ENCODE measurements at places on chromosomes 6 and 20.

- no peak for DNase-seq
Observed at GRCh38 chr6:39221779-39222641, 7.3 kb downstream of the KCNK5 start.

GRCh38 chr6:40996591-40997233 lies 42.3 kb downstream of the UNC5CL start:
- no peak for DNase-seq

DNA sequence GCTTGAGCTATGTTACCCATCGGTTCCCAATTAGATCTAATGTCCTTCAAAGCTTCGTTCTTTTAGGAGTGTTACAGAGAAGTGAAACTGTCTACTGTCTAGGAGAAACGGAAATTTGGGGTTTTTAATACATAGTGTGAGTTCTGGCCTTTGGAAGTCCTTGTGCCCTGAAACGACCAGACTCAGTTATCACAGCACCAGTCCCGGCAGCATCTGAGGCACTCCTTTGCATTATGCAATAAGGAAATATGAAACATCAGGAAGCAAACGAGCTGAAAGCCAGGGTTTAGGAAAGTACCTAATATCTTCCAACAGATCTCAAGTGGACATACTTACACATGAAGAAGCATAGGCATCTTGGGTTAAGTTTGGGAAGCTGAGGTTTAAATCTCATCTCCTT lies 61.8 kb upstream of the ADGRF1 start:
- DNase-seq = no peak

DNA sequence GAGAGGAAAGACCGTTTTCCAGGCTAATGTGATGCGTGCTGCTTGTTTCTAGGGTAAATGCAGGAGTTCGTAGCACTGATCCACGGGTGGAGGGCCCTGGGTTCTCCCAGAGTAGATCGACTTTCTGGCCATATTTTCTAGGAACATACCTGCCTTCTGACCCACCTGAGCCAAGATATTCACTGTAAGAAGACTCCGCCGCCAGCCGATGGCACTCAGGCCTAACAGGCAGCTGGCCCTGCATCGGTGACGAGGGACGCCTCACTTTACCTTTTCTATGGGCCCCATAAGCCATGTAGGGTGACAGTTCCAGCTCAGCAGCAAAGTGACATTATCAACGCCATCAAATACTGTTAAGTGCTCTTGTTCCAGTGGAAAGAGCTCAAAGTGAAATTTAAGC lies 30.2 kb upstream of the FRMD1 start:
- DNase-seq = no peak

- DNase-seq = no peak
Observed at GRCh38 chr20:37781626-37782025, 87.8 kb downstream of the CTNNBL1 start.

- peak; percentile 76 for DNase-seq
Observed at GRCh38 chr6:30556906-30557682, at the start of gene PRR3. PRR3 (plus strand) TSS chr6:30557295; CDS start chr6:30557345, 50 bp downstream.

DNA sequence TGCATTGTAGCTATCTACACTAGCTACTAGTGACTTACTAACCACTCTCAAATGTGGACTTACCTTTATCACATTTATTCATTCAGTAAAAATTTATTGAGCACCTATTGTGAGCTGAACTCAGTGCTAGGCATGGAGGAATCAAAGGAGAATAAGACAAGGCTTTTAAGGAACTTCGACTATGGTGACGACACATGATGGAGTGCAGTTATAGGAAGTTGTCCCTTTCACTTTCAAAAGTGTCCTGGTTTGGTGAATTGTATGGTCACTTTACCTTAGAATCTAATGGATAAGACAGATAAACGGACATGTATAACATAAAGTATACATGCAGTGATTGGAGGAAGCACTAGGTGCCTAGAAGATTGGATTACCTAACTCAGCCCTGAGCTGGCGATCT lies 4.3 kb downstream of the AKAP7 start:
- DNase-seq = no peak

- no peak for DNase-seq
Observed at GRCh38 chr6:31096656-31097055, 15.7 kb downstream of the C6orf15 start.

DNA sequence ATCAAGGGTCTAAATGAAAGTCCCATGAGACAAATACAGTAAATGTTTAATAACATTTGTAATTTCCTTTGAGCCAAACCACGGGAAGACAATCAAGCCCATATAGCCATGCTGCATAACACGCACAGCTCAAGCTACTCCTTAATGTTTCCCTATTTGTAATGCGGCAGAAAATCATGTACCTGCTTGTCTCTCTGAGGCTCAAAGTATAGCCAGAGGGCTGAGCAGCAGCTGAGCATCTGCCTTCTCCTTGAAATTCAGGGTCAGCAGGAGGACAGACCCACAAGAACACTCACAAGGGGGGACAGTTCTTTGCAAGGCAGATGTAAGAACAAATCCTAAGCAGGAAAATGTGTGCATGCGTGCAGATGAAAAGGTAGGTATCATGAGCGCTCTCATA lies 45.8 kb upstream of the JARID2 start:
- DNase-seq = no peak

GRCh38 chr20:38674092-38674764 lies 50.1 kb upstream of the SLC32A1 start:
- DNase-seq = peak; percentile 49

GRCh38 chr20:54023406-54023805 lies 47.0 kb downstream of the BCAS1 start:
- DNase-seq = no peak

DNA sequence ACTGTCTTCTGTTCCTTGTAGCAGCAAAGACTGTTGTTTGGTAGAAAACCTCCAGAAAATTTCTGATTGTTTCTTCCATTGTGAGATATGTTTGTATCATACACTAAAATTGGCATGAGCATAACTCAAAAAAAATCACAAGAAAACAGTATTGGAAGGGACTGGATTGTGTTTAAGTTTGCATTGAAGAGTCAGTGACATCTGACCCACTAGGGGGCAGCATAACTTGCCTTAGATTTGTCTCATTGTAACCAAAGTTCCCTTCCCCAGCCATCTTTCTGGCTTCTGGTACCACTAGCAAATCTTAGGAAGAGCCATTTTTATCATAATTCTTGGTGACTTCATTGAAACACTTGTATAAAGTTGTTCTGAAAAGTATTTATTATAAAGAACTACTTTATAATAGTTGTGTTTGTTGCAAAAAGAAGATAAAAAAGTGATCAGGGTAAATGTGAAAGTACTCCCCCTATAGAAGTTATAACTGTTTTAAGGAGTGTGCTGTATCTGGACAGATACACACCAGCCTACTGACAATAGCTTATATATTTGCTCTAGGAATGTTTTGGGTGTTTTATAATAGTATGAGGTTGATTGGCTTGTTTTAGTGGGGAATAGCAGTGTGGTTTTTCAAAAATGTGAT lies 7.7 kb downstream of the CSTF1 start:
- DNase-seq = peak; percentile 32

DNA sequence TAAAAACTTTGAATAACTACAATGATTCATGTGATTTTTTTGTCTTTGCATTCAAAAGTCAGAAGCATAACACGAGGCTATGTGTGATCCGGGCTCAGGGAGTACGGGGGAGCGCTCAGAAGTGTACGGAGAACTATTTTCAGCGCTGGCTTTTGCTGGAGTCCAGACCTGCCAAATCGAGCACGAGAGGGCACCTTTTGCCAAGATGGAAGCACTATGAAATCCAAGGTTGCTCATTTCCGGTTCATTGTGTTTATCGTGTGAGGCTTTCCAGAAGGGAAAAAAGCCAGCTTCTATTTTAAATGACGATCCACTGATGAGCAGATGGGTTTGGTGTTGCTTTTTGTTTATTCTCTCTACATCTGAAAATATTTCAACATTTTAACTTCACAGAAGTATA lies 11.3 kb downstream of the RAMACL start:
- DNase-seq = no peak

GRCh38 chr20:13430346-13431002 lies 208.3 kb downstream of the TASP1 start:
- DNase-seq = no peak

DNA sequence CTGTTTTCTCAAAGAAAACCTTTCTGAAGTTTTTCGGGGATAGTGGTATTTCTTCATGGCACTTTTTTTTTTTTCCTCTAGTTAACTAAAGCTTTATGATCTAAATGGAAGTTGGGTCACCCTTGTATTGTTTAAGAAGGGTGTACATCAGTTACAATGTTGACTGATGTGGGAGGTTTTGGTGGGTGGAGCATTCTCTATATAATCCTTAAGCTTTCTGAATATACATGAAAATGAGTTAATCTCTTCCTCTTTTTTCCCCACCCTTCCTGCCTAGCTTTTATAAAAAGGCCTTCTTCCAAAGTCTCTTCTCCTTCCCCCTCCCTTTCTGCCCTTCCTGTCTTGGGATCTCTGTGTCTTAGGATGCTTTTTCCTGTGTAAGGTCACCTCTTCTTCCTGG lies 47.2 kb downstream of the DHX35 start:
- no peak for DNase-seq

DNA sequence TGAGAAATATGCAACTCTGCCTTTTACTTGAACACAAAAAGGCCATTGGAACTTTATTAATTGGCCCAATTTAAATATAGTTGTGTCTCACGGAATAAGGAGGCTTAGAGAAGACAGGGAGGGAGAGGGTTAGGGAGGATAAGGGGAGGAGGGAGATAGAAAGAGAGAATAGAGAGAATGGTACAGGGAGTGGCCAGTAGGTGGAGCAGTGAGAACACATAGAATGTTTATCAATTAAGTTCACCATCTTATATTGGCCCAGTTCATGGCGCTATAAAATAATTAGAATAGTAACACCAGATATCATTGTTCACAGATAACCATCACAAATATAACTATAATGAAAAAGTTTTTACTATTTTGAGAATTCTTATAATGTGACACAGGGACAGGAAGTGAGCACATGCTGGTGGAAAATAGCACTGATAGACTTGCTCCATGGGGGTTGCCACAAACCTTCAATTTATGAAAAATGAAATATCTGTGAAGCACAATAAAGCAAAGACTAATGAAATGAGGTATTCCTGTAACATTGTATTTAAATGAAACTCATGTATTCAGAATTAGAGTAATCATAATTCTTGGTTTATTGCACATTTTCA lies 374.1 kb upstream of the MANEA start:
- DNase-seq = no peak

DNA sequence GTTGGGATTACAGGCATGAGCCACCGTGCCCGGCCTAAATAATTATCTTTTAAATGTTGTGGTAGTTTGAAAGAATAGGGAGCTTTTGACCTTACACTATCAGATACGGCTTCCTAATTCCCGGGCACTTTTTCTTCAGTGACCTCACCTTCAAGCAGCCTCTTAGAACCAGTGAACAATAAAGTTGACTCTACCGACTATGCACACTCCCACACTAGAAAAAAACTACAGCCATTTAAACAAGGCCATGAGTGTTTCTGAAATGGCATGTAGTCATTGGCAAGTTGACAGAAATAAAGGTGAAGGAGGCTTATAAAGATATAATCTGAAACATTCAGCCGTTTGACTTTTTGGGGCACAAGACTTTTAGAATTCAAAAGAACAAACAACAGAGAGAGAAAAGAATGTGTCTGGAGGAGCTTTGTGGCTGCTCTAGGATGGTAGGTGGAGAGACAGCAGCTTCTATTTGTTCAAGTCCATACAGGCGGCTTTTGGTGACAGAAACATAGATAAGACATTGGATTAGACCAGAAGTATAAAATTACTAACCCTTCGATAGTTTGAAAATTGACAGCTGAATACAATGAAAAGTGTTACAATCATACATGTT lies 75.2 kb downstream of the GJA1 start:
- no peak for DNase-seq

DNA sequence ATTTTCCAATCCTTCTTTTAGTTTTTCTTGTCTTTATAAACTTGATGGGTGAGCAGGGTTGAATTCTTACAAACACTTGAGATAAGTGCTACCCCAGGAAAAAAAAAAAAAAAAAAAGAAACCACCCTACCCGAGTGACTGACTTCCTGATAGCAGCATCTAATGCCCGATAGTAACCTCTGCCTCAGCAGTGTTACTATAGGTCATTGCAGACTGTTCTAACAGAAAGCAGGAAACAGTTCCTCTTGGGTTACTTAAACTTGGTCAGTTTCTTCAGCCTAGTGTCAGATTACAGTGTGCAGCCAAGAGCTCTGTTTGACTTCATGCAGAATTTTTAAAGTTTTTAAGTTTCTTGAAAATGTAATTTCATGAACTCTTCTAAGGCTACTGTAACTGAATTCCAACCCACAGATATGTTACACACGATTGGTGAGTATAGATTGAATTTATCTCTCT lies 2.1 kb downstream of the MYLIP start:
- no peak for DNase-seq

- DNase-seq = no peak
Observed at GRCh38 chr6:163226836-163227485, 187.6 kb upstream of the QKI start.

DNA sequence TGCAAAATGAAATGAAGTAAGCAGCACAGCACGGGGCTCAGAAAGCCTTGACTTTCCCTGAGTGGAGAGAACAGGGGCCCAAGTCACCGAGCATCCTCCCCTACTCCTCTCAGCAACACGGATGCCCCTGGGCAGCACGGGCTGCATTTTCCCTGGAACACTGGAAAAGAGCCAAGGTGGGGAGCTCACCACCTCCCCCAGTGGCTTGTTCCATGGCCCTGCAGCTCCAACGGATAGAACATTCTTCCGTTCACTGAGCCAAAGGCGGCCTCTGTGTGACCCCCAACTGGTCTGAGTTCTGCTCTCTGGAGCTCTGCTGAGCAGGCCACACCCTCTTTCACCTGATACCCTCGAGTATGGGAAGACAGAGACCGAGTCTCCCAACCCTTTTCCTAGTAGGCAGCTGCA lies 20.8 kb upstream of the EMILIN3 start:
- no peak for DNase-seq

DNA sequence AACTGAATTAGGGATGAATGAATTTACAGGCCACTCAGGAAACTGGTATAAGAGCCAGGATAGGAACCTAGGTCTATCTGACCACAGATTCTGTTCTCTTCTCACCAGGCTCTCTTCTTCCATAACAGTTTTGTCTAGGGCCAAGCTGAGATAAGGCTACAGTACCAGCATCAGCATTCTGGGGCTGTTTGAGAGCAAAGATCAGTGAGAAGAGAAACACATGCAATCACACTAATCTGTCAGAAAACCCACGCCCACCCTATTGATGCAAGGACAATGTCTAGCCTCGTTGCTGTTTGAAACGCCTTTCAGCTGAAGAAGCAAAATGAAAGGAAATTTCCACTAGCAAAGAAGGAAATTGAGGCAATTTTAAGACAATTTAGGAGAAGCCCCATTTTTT lies 137.7 kb downstream of the LCA5 start:
- no peak for DNase-seq

DNA sequence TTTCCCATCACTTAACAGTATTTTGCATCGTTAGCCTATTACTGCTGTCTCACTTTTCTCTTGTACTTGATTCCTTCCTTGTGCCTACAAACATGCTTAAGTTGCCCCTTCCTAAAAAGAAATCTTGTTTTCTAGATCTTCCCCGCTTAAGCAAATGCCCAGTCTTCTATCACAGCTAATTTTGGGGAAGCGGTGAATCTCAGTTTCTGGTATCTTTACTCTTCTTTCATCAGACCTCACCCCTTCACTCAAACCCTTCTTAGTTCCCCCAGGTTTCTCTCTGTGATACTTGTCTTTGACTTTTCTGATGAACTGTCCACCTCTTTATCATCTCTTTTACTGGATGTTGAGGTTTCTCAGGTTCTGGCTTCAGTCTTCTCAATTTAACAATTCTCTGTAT lies 14.2 kb downstream of the VAPB start:
- no peak for DNase-seq

Measured in stimulated activated CD8-positive, alpha-beta memory T cell treated with anti-CD3 and anti-CD28 coated beads, Interleukin-4, amount 100 ng/mL, for 24 hours (primary cell).